ENCODE measurements at places on chromosomes 1 and 21.

DNA sequence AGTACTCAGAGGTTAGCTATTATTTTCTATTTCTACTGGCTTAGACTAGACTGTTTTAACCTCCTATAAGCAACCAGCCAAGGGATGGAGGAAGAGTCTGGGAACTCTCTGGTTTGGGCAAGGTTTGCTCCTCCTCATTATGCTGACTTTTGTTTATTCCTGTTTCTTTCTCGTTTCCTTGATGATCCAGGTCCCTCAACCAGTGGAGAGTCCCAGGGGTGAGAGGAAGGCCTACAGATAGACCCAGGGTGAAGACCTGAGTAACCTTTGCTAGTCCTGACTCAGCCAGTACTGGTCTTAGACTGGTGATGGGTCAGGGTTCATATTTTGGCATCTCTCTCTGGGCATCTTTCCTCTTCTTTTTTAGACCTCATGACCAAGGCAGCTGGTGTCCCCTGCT is 5.4 kb downstream of the TUFT1 start:
- no peak for DNase-seq

DNA sequence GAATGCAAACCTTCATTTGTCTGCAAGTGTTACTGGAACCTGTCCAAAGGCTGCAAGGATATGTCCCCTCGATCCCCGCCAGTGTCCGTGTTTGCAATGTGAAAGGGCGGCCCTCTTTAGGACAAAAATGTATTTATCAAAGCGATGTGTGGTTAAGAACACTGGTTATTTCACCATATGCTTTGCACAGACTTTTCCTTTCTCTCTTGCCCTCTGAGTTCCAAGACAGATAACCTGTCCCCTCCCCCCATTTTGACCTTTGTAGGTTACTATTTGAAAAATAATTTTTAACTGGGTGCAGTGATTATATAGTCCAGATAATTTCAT is 1.8 kb downstream of the CHRM3 start:
- no peak for DNase-seq

- DNase-seq, result no peak
Measured at GRCh38 chr1:230394134-230394533, 32.0 kb downstream of the PGBD5 start.

- DNase-seq, result no peak
Measured at GRCh38 chr1:59137276-59137615, 159.6 kb upstream of the FGGY start.

- DNase-seq, result no peak
Measured at GRCh38 chr1:174703309-174703708, 255.5 kb downstream of the GPR52 start.

DNA sequence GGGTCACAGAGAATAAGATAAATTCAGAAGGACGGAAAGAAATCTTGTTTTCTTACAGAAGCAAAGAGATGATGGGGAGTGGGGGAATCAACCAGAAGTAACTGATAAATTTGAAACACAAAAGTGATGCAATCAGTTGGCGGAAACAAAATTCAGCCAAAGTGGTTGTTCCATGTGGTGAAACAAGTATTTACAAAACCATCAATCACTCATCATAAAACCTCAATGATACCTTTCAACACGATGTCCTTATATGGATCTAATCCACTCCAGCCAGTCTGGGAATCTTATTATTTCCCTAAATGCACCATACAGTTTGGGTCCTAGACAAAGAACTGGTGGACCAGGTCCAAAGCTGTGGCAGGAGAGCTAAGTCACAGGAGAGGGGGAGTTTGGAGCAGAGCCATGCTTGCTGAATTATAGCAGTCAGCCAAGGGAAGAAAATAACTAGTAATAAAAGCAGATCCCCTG is 303.8 kb upstream of the LRRC7 start:
- DNase-seq, result no peak

DNA sequence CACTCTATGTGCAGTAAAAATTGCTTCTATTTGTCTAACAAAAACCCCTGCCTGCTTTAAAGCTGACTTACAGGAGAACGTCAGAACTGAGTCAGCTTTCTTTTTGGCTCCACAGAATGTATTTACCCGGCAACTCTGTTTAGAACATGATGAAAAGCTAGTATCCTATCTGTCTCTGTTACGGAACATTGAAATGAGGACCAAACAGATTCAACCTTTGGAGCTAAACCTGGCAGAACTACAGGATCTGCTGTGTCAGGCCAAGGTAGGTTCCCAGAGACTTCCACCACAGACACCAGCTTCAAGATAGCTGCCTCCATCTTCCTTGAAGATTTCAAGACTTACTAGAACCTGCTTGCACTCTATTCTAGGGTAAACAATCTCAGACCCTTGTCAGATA is 132.6 kb downstream of the MACF1 start:
- no peak for DNase-seq

GRCh38 chr21:35438643-35439404 is 389.7 kb upstream of the RUNX1 start:
- DNase-seq, result no peak

DNA sequence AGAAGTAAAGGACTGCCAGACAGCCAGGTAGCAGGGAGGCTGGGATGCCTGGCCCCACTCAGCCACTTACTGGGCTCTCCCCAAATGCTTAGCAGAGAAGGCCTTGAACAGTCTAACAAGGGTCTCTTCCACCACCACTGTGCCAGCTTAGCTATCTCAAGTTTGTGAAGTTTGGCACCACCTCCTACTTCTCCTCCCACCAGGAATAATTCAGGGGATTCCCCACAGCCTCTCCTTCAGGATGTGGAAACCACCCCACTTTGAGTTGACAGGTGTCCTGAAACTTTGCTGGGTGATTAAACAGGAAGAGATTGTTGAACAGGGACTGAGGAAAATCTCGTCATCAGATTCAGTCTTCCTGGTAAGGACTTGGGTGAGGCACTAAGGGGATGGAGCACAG is 59.4 kb upstream of the ATP1B1 start:
- no peak for DNase-seq

DNA sequence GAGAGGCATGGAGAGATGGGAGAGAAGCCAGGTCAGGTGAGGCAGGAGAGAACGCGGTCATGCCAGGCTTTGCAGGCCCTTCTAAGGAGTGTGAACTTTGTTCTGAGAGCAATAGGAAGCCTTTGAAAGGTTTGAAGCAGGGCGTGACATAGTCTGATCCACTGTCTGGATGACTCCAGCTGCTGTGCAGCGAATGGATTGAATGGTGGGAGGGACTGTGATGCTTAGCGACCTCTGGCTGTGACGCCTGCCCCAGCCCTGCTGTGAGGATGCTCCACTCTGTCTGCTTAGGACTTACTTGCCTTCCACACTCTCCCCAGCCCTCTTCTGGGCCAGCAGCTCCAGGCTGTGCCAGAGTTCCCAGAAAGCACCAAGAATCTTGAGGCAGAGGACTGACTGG is 41.8 kb upstream of the POU3F1 start:
- DNase-seq, result no peak

GRCh38 chr21:29240136-29240535 is 58.6 kb upstream of the BACH1 start:
- no peak for DNase-seq

- no peak for DNase-seq
Measured at GRCh38 chr21:20257052-20257740, 741.0 kb upstream of the NCAM2 start.

- no peak for DNase-seq
Measured at GRCh38 chr21:37422382-37422781, 55.8 kb downstream of the DYRK1A start.

GRCh38 chr1:110242062-110242461 is 31.9 kb downstream of the KCNC4 start:
- no peak for DNase-seq

DNA sequence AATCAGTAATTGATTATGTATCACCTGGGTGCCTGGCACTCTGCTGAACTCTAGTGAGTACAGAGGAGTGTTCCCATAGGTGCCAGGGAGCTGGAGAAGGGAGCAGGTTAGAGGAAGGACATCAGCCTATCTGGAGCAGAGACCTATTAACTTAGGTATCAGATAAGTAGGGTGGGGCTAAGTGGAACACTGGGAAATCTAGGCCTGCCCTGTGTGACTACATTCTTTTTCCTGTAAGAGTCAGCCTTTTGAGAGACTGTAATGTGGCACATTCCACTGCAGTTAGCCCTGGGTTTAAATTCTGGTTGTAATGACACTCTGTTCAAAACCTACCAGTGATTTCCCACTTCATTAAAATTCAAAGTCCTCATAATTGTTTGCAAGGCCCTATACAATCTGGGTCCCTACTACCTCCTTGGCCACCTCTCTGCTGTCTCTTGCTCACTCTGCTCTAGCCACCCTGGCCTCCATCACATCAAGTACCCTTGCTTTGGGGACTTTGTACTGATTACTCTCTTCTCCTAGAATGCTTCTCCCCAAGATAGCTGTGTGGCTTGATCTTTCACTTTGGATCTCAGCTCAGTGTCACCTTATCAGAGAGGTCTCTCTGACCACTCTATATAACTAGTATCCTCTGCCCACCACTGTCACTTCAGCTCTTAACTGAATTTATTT is 12.9 kb downstream of the STX12 start:
- DNase-seq, result no peak

DNA sequence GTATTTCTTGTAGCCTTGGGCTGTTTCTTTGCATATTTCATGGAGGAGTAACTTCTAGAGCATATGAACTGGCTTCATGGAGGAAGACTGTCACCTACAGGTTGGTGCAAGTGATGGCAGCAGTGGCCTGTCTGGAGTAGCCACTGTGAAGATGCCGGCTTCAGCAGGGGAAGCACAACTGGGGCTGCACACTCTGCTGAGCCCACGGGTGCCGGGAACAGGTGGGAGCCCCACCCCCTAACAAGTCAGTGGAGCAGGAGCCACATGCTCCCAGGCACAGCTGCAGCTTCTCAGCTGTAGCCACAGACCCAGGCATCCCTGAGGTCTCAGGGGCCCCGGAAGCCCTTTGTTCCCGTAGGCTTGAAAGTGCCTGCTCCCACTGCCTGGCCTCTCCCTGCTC is 43.2 kb upstream of the C1orf185 start:
- peak; percentile 16 for DNase-seq

- DNase-seq, result peak; percentile 97
Measured at GRCh38 chr1:26697978-26698849, 2.4 kb downstream of the ARID1A start.

DNA sequence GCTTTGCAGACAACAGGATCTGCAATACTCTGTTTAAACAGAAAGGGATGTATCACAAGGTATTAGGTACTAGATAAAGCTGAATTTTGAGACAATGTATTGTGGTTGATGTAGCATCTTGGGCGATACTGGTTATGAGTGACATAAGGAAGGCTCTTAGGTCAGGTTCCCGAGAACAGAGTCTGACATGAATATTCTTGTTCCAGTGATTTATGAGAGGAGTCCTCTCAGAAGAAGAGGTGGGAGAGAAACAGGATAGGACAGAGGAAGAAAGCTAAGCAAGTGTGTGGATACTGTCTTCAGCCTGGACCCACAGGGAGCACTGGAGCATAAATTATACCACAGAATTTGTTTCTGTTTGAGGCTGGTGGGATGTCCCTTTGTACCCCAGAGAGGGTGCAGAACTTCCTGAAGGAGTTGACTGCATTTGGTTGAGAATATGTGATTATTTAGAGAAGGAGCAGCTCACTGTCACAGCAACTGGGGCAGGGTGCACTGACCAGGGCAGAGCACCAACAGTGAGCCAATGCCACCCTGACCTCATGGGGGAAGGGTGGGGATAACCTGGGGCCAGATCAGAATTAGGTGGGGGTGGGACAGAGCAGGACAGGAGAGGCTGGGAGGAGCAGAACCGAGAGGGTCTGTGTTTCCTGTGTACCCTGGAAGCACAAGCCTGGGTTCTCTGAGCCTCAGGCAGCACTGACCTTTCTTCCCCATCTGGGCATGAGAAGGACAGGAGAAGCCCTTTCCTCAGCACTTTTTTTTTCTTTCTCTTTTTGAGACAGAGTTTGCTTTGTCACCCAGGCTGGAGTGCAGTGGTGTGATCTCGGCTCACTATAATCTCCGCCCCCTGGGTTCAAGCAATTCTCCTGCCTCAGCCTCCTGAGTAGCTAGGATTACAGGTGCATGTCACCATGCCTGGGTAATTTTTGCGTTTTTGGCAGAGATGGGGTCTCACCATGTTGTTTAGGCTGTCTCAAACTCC is 36.3 kb upstream of the SLC6A9 start:
- DNase-seq, result no peak

- DNase-seq, result no peak
Measured at GRCh38 chr21:26806801-26807295, 38.4 kb downstream of the ADAMTS1 start.

DNA sequence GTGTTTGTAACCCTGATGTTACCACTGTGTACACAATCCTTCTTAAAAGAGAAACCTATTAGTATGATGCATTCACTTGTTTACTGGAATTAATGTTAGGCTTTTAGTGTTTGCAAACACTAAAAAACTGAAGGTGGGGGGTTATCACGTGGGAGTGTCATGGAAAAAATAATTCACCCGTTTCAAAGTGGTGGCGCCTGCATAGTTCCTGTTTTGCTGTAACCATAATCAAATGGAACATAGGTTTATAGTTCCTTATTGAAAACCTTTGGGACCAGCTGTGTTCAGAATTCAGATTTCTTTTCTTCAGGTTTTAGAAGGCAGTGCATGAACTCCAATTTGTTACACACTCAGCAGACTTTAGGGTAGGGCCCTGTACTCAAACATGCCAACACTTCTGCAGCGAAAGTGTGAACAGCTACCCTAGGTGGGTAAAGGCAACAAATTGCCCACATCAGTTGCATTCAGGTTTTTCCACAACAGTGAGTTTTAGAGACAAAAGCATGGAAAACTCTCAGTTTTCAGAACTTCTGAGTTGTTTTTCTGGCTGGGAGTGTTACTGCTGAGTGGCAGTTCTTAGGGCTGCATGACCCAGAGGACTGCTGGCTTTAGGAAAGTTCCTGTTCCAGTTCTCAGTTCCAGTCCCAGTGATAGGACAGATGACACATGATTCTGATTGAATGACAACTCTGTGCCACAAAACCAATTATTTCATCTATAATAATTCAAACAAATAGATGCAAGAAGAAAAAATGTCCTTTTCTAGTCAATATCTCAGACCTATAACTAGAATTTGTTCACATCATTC is 29.1 kb upstream of the IVNS1ABP start:
- DNase-seq, result no peak

GRCh38 chr21:29034678-29035077 is 10.2 kb downstream of the USP16 start:
- DNase-seq, result no peak

GRCh38 chr1:173440430-173440829 is 36.7 kb upstream of the PRDX6 start:
- no peak for DNase-seq

- DNase-seq, result no peak
Measured at GRCh38 chr21:46284733-46285132, 678 bp downstream of the MCM3AP start.

DNA sequence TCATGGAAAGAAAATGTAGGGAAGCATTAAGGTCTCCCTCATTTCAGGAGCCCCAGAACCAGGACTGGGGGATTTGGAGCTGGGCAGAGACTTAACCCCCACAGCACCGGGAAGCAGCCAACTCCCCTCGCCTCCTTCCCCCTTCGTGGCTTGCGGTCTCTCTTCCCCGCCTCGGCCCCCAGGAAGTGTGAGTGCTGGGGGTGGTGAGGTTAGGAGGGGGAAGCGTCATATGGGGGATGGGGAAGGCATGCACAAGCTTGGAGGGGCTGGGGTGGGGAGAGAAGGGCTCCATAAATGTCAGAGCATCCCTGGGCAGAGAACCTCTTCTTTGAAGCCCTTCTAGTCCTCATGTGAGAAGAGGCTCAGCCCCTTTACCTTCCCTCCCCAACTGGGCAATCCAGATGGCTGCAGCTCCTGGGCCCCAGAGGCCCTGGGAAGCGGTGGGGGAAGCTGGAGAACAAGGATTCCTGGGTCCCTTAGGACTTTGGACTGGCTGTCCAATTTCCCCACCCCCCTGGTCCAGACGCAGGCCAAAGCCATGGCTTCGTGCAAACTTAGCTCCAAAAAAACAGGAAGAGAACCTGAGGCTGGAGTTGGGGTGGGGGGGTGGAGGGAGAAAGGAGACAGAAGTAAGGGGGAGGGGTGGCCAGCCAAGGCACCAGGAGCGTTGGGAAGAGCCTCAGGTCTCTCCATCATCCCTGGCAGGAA is 7.8 kb downstream of the ZBTB7B start:
- no peak for DNase-seq
